ENCODE measurements at places on chromosomes 2 and 18. TPM values are rescaled to one million over a fixed set of nuclear protein-coding genes. Genes with fewer than 3 reads are reported as not detected.

GRCh38 chr2:48723129-48723528, 32.4 kb downstream of the LHCGR start:
- no peaks in the 10 kb centered on the region for H3K27me3 ChIP-seq
- no peaks in the 10 kb centered on the region for H3K36me3 ChIP-seq
- H3K27ac ChIP-seq, result no peak overlapping the region

GRCh38 chr18:44238454-44238853, 442.2 kb upstream of the SETBP1 start:
- no peak for DNase-seq
- H3K27ac ChIP-seq, result no peak overlapping the region
- H3K4me3 ChIP-seq, result no peak overlapping the region
- no peaks in the 10 kb centered on the region for H3K4me1 ChIP-seq
- no peaks in the 10 kb centered on the region for H3K36me3 ChIP-seq
- no peaks in the 10 kb centered on the region for H3K27me3 ChIP-seq

RAD51AP2 gene
- total RNA-seq, result not detected

- no peak overlapping the region for H3K4me3 ChIP-seq
- no peaks in the 10 kb centered on the region for H3K27me3 ChIP-seq
- H3K27ac ChIP-seq, result no peak overlapping the region
- H3K4me1 ChIP-seq, result peaks cover 11% of the 10 kb centered on the region
- DNase-seq, result no peak
These were observed 23.1 kb downstream of the ST3GAL5 start for GRCh38 chr2:85865539-85866164.

GRCh38 chr2:78260861-78261260, 738.7 kb upstream of the LRRTM4 start:
- no peak overlapping the region for H3K4me3 ChIP-seq
- H3K4me1 ChIP-seq, result no peaks in the 10 kb centered on the region
- no peak overlapping the region for H3K27ac ChIP-seq

Measured in thymus (tissue), 14 donors.